ENCODE measurements at places on chromosomes 1 and 21. TPM values are rescaled to one million over a fixed set of nuclear protein-coding genes. Genes with fewer than 3 reads are reported as not detected.

GRCh38 chr1:72623299-72623708 is 341.0 kb upstream of the NEGR1 start:
- ATAC-seq = peak; percentile 68

GRCh38 chr1:185720633-185721272 is 13.4 kb upstream of the HMCN1 start:
- no peak for ATAC-seq

MSH4 gene
- not detected for total RNA-seq

NPL gene
- total RNA-seq = 10.1 TPM

GNG4 gene
- 35.7 TPM for total RNA-seq

EXO1 gene
- 1.2 TPM for total RNA-seq

All from motor neuron (in vitro differentiated cells).